ENCODE measurements at places on chromosomes 5 and 9.

DNA sequence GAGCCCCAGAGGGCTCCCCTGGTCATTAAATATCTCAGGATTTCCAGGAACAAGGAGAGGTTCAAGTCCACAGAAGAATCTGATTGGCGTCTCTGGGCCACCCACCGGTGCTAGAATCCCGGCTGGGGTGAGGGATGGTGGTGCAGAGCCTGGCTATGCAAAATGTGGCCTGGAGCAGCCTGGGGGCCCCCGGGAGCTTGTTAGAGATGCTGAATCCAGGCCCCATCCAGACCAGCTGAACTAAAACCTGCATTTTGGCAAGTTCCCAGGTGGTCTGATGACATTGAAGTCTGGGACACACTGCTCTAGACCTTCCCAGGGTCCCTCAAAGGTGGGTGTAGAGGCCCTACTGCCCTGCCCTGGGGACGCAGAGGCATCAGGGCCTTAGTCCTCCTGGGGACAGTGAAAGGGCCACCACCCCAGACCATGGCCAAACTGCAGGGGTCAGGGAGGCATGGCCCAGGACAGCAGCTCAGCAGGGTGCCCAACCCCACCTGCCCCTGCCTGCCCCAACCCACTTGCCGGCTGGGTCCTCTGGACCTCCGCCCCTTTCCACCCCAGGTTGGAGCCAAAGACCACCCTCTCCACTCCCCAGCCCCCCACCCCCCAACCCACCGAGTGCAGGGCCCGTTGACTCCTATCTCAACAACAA is 34.7 kb downstream of the ADAMTS2 start:
- DNase-seq = no peak

DNA sequence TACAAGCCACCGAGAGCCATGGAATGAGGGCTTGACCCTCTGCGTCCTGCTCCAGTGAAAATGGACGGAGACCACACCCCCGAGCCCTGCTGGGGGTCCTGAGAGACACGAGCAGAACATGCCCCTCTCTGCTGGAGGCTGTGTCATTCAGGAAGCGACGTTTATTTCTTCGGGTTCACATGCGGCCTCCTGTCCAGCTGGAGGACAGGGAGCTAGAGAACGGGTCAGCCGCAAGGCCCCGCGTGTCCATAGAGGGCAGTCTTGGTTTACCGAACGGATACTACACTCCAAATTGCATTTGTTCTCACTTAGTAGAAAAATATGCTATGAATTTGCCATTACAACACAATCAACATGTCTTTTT is 36.1 kb downstream of the MRPL36 start:
- DNase-seq = peak; percentile 89

GRCh38 chr5:172264815-172265395 is 18.7 kb downstream of the UBTD2 start:
- DNase-seq = no peak

DNA sequence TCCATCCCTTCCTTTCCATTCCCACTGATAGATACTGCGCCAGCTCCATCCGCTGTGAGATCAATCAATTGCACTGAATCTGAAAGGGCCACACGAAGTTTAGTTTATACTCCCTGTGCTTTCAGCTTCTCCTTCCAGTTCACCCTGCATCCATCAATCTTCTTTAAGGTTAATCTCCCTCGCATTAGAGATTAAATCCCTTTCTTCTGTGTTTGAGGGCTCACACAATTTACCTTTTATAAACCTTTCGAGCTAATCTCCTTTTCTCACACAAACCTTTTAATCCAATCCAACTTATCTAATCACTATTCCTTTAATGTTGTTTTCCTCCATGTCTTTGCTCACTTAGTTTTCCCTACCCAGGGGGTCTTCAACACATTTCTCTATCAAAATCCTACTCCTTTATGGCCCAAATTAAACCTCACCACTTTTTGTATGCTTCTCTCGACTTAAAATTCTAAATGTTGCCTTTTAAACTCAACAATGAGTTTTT is 64.6 kb upstream of the HAPLN1 start:
- no peak for DNase-seq

- DNase-seq = no peak
Observed at GRCh38 chr9:26078706-26079105, 400.5 kb upstream of the TUSC1 start.

GRCh38 chr9:119365291-119366027 is 3.8 kb downstream of the BRINP1 start:
- peak; percentile 55 for DNase-seq

DNA sequence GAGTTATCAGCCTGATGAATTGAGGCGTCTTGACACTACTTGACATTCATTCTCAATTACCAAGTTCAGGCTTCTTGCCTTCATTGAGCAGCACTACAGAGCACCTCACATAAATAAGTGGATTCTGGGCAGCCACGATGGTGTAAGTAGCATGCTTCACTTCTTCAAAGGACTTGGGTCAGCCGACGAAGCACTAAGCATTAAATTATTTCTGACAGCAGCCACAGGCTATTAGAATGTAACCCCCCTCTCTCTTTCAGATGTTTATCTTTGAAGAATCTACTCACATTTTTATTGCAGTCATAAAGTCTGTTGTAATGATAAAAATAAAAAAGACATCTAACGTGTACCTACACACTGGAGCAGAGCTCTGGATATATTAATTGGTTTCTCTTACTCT is 45.9 kb upstream of the VPS13A start:
- DNase-seq = no peak

GRCh38 chr9:19741178-19741577 is 47.7 kb downstream of the SLC24A2 start:
- DNase-seq = no peak

DNA sequence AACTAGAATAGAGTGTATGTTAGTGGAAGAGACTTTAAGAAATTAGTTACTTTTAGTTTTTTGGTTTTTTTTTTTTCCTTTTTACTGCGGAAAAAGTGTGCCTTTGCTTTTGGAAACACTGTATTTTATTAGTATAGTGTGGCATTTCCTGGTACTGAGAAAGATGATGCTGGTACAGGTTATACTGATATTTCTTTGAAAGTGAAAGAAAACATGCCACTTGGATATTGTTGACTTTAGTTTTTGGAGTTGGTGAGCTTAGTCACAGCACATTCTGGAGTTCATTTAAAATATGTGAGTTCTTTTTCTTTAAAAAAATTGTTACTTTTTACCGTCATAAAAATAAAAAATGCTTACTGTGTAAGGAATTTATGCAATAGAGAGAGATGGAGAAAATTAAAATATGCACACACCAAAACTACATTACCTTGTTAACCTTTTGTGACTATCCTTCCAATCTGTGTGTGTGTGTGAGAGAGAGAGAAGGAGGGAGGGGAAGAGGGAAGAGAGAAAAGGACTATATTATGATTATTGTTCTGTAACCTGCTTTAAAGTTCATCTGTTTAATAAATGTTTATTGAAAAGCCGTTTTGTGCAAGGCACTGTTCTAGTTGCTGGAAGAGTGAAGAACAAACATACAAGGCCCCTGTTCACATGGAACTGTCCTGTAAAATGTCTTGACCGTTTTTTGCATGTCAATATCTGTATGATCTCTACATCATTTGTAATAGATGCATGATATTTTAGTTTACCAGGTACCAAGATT is 1.9 kb downstream of the UGCG start:
- DNase-seq = no peak

- no peak for DNase-seq
Observed at GRCh38 chr9:71243951-71244350, 122.5 kb upstream of the TRPM3 start.

GRCh38 chr5:128405159-128405558 is 132.9 kb downstream of the FBN2 start:
- no peak for DNase-seq

DNA sequence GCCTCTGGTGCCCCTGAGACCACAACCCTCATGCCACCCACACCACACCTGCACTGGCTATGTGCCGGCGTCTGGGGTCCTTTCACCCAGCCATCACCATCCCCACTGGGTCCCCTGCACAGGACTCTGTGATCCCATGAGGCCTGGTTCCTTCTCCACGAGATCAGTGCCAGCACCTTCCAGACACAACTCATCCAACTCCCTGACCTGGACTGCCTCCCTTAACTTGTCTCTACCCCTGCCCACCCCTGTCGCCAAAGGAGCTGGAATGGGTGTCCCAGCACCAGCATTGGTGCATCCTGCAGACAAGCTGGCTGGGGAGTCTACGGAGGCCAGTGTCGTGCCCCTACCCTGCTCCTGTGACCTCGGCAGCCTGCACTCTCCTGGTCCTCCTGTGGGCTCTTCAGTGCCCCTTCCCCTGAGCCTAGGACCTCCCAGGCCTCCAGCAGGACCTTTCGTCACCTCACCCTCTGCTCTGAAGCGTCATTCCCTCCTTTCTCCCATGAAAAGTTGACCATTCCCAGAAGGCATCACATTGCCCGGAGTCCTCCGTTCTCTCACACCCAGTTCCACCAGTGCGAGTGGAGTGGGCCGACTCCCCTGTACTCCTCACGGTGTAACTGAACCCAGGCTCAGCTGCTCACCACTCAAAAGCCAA is 87.7 kb downstream of the NSUN2 start:
- no peak for DNase-seq

DNA sequence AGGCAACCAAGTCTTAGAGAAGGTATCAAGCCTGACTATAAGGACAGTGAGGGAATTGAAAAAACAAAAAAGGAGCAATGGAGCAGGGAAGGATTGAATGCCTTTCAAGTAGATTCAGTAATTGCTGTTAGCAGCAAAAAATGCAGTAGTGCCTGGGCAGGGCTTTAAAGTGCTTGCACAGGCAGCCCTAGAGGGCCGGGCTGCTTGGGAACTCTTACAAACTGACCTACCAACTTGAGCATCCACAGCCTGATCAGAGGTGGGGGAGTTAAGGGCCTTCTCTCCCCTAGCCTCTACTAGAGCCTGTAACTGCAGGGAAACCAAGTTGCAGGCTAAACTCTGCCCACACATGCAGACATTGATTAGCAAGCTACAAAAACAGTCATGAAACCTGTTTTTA is 19.4 kb downstream of the FXN start:
- DNase-seq = no peak

- no peak for DNase-seq
Observed at GRCh38 chr5:164053123-164053522, 547.7 kb downstream of the MAT2B start.

DNA sequence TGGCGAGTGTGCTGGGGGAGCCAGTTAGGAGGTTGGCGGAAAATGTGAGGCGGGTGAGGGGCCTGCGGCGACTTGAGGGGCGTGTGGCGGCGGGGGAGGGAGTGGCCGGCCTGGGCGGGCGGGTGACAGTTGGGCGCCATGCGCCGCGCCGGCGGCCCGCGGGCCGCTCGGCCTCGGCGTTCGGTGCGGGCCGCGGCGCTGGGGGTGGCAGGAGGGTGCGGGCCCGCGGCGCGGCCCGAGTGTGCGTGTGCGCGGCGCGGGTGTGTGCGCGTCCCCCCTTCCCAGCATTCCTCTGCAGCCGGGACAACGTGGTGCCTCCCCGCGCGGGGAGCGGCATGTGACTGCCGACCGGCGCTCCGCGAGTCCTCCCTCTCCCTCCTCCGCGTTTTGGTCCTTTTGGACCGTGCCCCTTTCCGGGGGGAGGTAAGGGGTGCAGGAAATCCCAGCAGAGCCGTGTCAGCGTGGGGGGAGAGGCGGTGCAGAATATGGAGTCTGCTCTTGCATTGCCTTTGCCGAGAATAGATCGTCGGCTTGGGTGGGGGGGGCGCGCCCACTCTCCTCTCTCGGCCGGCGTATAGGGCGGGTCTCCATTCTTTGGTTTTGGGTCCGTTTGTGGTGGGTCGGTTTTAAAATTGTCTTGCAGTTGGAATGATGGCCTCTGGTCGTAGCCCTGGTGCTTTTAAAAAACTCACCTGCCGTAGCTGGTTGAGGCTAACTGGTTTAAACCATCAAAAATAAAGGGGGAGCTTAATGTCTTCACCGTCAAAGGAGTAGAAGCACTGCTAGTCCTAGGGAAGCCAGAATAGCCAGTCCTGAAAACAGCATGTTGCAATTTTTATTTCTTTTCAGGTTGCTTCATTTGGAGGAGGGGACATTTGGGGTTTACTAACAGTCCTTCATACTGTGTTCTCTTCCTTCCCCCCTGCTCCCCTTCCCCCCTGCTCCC is 2.0 kb downstream of the LARP1 start:
- DNase-seq = peak; percentile 46

- DNase-seq = no peak
Observed at GRCh38 chr5:57575839-57576238, 93.2 kb upstream of the ACTBL2 start.

DNA sequence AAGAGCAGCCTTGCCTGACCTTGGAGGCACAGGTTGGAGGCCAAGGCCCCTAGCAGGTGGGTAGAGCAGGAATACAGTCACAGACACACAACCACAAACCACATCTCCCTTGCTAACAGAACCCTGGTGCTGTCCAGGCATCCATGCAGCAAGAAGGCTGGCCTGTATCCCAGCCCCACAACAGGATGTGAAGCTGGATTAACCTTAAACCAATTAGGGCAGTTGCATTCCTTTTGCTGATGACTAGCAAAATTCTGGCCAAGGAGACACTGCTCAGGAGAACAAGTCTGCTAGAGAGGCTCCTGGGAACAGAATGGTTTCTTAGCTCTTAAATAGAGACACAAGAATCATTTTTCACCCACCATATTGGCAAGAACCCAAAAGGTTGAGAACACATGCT is 97.8 kb downstream of the C5orf15 start:
- DNase-seq = peak; percentile 91

- DNase-seq = no peak
Observed at GRCh38 chr5:25539536-25539935, 894.8 kb upstream of the CDH10 start.

GRCh38 chr5:57993866-57994265 is 466.0 kb downstream of the PLK2 start:
- no peak for DNase-seq

GRCh38 chr9:133116346-133117231 is 4.5 kb downstream of the RALGDS start:
- no peak for DNase-seq

DNA sequence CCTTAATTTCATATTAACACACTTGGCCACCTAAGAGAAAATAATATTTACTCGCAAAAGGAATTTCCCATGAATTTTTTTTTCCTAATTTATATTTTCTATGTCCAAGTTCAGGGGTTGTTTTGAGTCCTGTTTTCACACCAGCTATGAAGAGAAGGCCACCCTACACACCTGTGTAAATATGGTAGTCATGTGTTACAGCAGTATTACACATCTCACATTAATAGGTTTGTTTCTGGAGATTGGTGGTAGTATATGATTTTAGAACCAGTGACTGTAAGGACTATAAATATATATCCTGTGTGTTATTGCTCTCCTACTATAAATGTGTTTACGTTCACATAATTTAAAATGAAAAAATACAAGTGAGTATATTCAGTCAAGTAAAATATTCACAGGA is 147.5 kb downstream of the PAM start:
- no peak for DNase-seq

GRCh38 chr9:90442723-90443122 is 199.9 kb downstream of the DIRAS2 start:
- DNase-seq = no peak

DNA sequence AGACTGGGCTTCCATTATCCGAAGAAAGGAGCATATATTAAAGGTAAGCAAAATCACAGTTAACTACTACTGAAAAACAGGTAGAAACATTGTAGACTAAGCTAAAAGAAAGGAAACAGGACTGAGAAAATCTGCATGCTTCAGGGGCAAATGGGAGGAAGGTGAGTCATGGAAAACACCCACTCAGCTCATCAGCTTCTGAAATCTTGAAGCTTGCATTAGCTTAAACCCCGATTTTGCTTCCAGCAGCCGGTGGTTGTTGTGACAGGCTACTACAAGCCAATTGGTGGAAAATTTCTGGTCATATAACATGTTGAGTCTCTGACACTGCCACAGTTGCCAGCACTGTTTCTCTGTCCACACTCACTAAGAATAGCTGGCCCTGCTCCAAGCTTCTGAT is 179.6 kb upstream of the PUM3 start:
- DNase-seq = no peak

GRCh38 chr5:139021346-139021745 is 146.2 kb upstream of the LRRTM2 start:
- no peak for DNase-seq

GRCh38 chr9:121663591-121663990 is 12.2 kb downstream of the DAB2IP start:
- DNase-seq = no peak

Data from choroid plexus epithelial cell (primary cell).